Gastroesophageal sphincter (tissue), 4 donors: ENCODE measurements at places on chromosomes 4 and X. TPM values are rescaled to one million over a fixed set of nuclear protein-coding genes. Genes with fewer than 3 reads are reported as not detected.

The ARHGAP6 gene
- 33.3 TPM for total RNA-seq

The RAB40A gene
- total RNA-seq = 1.7 TPM

The CDKL2 gene
- 3.9 TPM for total RNA-seq

The C4orf50 gene
- total RNA-seq = under 0.01 TPM

The LRP2BP gene
- total RNA-seq = 1.1 TPM

The ADRA2C gene
- 3.6 TPM for total RNA-seq

The ACSL4 gene
- total RNA-seq = 43.8 TPM

The CXCL8 gene
- 1.9 TPM for total RNA-seq

The CHIC1 gene
- total RNA-seq = 23.2 TPM

The CFAP47 gene
- total RNA-seq = not detected

The MMAA gene
- 3.2 TPM for total RNA-seq

The OTUD6A gene
- total RNA-seq = not detected

The TAF7L gene
- total RNA-seq = not detected

The IL3RA gene
- total RNA-seq = 6.5 TPM

The ZNF157 gene
- total RNA-seq = not detected

The UGT2B17 gene
- total RNA-seq = not detected

The FDCSP gene
- 19.1 TPM for total RNA-seq

The GRXCR1 gene
- total RNA-seq = not detected

The CTAG1B gene
- total RNA-seq = not detected

The TCEAL1 gene
- 293 TPM for total RNA-seq

The SLC38A5 gene
- 7.9 TPM for total RNA-seq

The SSX2B gene
- total RNA-seq = not detected

The MAGEA12 gene
- total RNA-seq = not detected

The PRPS1 gene
- 23.5 TPM for total RNA-seq

The GPRASP3 gene
- total RNA-seq = 4.8 TPM

The POF1B gene
- 2.4 TPM for total RNA-seq

The CXCL9 gene
- total RNA-seq = 0.13 TPM

The WDR13 gene
- 120 TPM for total RNA-seq

The KLB gene
- total RNA-seq = not detected

The ETDA gene
- total RNA-seq = not detected

The ADGRL3 gene
- 7.2 TPM for total RNA-seq

The PCDH7 gene
- total RNA-seq = 364 TPM

The PSAPL1 gene
- total RNA-seq = not detected

The SMIM10L2A gene
- 0.47 TPM for total RNA-seq

The GAR1 gene
- total RNA-seq = 4.2 TPM

The TLR3 gene
- total RNA-seq = 5.2 TPM

The CD40LG gene
- not detected for total RNA-seq

The KCNIP4 gene
- 0.54 TPM for total RNA-seq

The NAA10 gene
- 68.3 TPM for total RNA-seq

The FGA gene
- total RNA-seq = 0.12 TPM
